Stimulated activated CD4-positive, alpha-beta T cell treated with anti-CD3 and anti-CD28 coated beads, Interleukin-2, amount 100 ng/mL, for 48 hours (primary cell): ENCODE measurements at places on chromosomes 2 and 18.
A peak's percentile ranks its signal among the peaks of the same experiment; 100 is the strongest.

DNA sequence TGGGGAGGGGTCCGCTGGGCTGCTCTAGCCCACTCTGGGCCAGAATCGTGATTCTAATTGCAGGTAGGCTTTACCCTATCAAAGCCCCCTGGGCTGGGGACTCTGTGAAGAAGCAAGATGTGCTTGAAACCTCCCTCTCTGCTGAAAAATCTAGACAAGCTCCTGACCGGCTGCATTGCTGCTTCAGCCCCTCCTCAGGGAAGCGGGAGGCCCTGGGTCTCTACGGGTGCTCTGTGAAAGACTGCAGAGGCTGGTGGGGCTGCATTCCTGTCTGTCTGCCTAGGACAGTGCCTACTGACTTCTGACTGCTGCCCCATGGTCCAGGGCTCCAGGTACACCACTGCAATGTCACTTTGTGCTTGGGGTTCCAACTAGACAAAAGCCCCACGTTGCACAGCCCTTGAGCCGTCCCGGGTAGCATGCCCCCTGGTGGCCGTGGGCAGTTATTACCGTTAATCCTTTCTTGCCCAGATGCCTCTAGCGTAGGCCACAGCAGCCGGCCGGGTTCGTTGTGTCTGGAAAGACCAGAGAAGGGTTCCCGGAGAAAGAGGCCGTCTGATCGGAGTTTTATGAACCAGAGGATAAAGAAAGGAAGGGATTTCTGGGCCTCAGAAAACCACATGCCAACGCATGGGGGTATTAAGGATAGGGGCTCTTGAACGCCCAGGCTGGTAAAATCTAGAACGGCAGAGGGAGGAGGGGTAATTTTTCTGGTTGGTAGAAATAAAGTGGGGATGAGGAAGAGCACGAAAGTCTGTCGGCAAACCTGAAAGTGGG, 15.9 kb upstream of the C1QL2 start:
- DNase-seq: peak; percentile 61

GRCh38 chr2:158967731-158968395, 577 bp upstream of the TANC1 start:
- DNase-seq: no peak

GRCh38 chr2:190674966-190675650, 26.2 kb downstream of the NAB1 start:
- DNase-seq: no peak

- DNase-seq: no peak
These were observed 53.6 kb upstream of the COX7A2L start for GRCh38 chr2:42414648-42415047.

GRCh38 chr2:181411105-181411849, 45.9 kb upstream of the ITGA4 start:
- DNase-seq: no peak

- DNase-seq: no peak
These were observed 486.4 kb downstream of the BCL11A start for GRCh38 chr2:60067006-60067405.
